Hematopoietic multipotent progenitor cell treated with erythropoietin and hydrocortisone succinate and interleukin-3 and kit ligand, for 15 days (in vitro differentiated cells): ENCODE measurements at places on chromosomes 16 and 17.

DNA sequence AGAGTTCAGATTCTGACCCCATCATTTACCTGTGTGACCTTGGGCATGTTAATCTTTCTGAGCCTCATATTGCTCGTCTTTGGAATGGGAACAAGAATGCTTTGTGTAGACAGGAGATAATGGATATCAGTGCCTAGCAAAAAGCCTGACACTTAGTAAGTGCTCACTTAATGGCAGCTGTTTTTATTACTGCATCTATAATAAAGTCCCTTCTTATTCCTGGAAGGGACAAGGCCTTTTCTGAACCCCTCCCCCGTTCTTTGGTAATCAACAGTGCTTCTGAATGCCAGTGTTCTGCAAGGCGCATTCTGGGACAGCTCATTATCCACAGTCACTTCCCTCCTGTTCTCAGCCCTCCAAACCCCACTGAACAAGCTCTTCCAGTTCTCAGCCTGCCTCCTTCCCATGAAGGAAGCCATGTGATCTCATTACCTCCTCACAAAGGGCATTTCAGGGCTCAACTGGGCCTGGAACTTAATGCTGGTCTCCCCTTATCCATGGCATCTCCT lies 25.1 kb upstream of the SUPT4H1 start:
- DNase-seq = peak; percentile 27

DNA sequence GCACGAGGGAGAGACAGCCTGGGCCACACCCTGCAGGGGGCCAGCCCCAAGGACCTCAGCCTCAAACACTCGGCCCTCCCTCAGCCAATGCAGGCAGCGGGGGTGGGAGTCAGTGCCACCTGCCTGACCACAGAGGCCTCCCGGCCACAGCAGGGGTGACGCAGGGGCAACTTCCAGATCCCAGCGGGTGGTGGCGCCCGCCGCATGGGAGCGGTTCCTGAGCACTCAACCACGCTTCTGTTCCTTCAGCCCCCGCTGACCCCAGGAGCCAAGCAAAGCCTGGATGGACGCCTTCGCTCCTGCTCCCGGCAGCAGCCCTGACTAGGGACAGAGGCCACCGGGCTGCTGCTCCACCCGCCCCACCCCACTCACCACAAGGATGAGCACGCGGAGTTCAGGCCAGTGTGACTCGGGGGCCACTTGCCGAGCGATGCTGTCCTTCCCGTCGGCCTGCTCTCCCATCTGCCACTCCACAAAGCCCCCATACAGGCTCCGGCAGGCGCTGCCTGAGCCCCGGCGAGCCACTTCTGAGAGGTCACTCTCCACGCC lies 5.0 kb upstream of the CYBA start:
- no peak for DNase-seq

GRCh38 chr16:64440421-64440831 lies 681.4 kb downstream of the CDH11 start:
- DNase-seq = no peak

GRCh38 chr17:6027342-6028024 lies 42.7 kb upstream of the WSCD1 start:
- no peak for DNase-seq

DNA sequence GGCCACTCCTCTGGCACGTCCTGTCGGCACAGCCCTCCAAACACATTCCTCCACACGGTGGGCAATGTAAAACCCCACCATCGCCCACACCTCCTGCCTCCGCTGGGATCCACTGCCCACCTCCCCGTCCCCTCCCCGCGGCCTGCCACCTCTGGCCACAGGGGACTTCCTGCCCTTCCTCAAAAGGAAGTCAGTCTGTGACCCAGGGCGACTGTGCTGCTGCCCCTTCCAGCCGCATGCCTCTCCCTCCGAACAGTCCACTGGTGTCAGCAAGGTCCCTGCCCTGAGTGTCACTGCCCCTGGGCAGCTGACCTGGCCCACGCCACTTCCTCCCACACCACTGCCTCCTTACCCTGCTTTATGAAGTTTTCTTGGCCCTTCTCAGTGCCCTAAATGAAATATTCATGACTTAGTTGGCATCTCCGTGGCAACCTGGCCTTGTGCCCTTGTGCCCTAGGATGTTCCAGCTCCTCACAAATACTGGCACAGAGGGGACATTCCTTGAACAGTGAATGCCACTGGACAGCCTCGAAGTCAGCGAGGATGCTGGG lies 2.0 kb downstream of the PLD6 start:
- no peak for DNase-seq

DNA sequence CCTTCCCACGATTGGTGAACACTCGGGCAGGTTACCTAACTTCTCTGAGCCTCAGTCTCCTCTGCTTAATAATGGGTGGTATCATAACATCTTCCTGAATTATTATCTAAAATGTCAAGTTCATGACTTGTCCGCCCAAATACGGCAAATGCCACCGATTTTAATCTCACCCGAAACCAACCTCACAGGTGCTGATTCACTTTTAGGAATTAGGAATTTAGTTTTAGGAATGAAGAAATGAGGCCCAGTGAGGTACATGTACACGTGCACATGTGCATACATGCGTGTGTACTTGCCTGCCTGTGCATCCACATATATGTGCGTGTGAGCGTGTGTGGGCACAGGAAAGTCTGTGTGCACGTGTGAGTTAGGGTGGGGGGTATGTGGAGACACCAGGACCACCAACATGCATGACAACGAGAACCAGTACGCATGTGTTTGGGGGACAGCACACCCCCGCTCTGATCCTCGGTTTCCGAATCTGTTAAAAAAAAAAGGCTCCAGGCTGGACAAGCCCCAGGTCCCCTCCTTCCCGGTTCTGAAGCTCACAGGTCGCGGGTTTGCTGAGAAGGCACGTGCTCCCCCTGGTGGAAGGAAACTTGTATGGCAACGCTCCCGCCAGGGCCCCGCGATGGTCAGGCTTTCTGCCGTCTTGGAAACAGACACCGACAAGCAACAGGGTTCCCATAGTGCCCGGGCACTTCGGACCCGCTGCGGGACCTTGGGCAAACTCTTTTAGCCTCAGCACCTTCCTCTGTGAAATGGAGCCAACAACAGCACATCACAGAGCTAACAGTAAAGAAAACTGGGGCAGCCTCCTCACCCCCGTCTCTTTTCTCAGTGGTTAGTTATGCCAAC lies 219.2 kb downstream of the RBFOX3 start:
- peak; percentile 52 for DNase-seq

DNA sequence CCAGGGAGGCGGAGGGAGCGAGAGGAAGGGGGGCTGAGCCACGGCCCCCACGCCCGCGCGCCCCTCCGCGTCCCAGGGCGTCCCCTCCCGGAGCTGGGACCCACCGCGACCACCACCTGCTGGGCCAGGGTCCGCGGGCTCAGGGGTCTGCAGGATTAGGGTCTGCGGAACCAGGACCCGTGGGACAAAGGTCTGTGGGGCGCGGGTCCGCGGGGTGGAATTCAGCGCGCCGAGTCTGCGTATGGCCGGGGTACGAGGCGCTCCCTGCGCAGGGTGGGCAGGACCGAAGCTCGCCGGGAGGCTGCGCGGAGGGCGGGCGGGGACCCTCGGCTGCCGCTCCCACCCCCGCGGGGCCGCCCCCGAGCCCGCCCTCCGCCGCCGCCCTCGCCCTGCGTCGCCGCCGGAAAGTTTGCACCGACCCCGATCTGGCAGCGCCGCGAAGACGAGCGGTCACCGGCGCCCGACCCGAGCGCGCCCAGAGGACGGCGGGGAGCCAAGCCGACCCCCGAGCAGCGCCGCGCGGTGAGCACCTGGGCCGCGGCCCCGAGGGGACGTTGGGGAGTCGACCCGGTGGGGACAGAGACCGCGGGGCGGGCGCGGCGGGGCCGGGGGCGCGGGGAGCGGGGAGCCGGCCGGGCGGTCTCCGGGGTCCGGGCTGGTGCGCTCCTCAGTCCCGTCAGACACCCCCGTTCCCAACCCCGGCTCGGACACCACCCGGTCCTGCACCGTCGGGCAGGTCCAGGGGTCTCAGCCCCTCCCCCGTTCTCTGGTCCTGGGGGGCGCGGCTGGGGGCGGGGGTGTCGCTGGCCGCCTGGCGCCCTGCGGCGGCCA lies at the start of gene GCGR:
TSS of gene GCGR (plus strand) at position 423 of the 831 bp plus-strand sequence. CDS start 4,869 bp downstream, outside the sequence.
- DNase-seq = no peak

DNA sequence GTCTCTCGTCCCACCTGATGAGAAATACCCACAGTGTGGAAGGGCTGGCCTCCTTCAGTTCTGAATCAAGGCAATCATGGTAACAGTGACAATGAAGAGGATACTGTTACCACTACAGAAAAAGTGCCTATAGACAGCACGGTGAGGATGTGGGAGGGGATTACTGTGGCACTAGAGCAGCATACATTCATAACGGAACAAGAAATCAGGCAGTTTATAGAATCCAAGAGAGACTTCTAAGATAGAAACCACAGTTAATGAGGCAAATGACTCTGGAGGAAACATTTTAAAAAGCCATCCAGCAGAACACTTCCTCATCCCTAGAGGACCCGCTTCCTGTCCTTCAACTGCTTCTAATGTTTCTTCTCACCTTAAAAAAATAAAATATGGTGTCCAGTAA lies 2.7 kb downstream of the RUSF1 start:
- no peak for DNase-seq
